ENCODE measurements at places on chromosomes 1 and 21.
A peak's percentile ranks its signal among the peaks of the same experiment; 100 is the strongest.

DNA sequence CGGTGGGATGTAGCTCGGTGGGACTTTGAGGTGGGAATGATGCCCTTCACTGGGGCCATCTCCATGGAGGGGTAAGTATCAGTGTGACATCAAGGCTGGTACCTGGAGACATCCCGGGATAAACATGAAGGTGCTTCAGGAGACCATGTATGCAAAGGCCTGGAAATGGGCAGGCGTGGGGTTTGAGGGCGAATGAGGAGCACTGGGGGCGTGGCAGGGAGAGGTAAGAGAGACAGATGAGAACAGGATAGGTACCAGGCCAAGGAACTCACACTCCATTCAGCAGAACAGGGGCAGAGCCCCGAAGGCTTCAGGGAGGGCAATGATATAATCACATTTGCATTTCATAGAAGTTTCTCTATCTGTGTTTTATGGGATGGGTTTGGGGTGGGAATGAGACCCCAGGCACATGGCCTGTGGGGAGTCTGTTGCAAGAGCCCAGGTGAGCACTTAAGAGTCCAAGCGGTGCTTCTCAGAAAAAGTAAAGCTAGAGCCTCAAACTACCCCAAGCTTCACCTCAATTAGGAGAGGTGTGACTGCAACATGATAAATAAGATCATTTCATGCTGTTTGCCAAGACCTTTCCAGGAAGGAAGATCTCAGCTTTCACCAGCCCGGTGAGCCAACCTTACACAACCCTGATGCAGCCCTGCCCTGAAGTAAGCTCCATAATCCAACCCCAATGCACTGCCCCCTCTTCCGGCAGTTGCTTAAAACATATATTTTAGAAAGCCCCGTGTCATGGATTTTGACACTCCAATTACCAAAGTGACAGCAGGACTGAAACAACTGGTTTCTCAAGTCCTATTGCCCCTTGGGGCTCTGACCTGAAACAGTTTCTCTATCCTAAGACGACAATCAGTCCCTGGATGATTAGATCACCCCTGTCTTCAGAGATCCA is 7.4 kb downstream of the S100A9 start:
- no peak for DNase-seq

DNA sequence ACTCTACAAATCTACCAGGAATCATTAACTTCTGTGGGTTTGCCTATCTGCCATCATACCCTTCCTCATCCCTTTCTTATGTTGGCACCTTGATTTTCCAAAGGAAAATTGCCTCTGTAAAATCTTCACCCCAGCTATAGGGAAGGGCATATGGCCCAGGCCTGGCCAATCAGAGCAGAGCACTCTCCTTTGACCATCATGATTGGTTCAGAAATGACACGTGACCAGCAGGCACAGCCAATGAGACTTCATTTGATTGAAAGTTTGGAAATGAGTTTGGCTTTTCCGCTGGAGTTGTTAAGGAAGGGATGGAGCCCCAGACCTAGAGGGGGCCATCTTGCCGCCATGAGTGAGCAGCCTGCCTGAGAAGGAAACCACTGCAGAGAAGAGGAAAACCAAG is 35.1 kb upstream of the IFFO2 start:
- DNase-seq: no peak

DNA sequence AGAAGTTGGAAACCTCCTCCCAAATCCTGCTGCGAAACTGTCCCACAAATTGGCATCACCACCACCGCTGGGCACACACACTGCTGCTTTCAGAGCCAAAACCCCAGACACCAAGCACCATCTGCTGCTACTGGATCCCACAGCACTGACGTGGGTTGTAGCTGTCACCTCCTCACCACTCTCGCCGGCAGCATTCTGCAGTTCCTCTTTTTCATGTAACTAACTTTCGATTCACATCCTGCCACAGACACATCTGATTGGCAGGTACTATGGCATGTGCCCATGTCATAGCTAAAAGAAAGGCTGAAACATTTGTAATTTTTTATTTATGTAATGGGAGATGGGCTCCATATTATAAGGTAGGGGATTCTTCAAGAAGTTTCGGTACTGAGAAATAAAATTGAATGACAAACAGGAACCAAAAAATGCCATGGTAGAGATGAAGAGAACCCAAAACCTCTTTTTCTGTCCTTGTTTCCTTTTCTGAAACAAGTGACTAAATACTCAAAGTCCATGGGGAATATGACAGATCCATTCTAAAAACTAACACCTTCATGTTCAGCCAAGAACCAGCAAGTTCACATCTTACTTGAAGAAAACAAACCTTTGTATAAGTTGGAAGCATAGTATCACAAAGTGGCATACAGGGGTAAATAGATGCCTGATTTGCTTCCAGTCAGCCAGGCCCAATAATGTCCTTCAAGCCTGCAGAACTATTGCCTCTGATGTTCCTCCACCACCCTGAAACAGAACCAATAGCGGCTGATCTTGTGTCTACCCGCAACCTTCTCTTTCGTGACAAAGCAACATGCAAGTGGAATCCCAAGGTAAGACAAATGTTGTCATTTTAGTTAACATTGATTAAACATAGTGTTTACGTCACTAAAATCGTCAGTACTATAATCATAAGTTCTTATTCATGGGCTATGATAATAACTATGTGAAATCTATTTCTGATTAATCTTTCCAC is 26.6 kb upstream of the RGS13 start:
- peak; percentile 20 for DNase-seq

DNA sequence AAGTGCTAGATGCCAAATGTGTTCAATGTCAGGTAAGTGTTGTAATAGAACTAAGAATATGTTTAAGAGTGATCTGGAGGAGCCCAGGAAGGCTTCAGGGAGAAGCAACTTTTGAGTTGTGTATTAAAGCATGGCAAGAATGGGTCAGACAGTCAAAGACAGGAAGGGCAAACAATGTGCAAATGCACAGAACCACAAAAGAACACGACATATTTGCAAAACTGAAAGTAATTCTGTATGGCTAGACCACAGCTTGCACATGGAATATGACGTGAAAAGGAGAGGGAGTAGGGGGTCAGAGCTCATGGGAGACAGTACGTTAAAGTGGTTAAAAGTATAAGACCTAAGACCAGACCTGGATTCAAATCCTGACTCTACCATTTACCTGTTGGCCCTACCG is 7.1 kb upstream of the SORT1 start:
- no peak for DNase-seq

- DNase-seq: no peak
These were observed 10.1 kb downstream of the TGFB2 start for GRCh38 chr1:218355278-218355677.

- no peak for DNase-seq
These were observed 801 bp downstream of the EPRS1 start for GRCh38 chr1:220045356-220046051.

- no peak for DNase-seq
These were observed 47.2 kb downstream of the TRIT1 start for GRCh38 chr1:39835935-39836594.

GRCh38 chr1:224127925-224128819 is 14.3 kb downstream of the FBXO28 start:
- no peak for DNase-seq

DNA sequence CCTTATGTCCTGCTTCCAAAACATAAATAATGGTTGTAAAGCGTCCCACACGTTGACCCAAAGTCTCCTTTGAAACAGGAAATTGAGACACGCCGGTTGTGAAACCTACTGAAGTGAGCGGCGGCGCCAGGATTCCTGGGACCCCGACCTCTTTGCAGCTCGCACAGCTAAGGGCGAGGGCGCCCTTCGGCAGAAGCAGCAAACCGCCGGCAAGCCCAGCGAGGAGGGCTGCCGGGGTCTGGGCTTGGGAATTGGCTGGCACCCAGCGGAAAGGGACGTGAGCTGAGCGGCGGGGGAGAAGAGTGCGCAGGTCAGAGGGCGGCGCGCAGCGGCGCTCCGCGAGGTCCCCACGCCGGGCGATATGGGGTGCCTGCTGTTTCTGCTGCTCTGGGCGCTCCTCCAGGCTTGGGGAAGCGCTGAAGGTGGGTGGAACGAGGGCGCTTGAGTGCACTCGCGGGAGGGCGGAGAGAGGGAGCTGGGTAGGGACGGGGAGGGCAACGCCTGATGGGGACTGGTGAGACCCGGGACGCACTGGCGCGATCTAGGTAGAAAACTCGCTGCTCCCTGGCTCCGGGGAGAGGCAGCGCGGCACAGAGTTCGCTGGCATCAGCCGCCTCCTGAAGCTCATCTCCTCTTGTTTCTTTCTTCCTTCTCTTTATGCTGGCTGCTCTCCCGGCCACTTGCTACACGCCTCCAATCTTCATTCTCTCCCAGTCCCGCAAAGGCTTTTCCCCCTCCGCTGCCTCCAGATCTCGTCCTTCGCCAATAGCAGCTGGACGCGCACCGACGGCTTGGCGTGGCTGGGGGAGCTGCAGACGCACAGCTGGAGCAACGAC is at the start of gene CD1D:
Gene CD1D, plus strand, starts transcription at position 155 of the 836 bp plus-strand sequence. Its CDS starts 207 bp downstream, at position 362.
- no peak for DNase-seq

DNA sequence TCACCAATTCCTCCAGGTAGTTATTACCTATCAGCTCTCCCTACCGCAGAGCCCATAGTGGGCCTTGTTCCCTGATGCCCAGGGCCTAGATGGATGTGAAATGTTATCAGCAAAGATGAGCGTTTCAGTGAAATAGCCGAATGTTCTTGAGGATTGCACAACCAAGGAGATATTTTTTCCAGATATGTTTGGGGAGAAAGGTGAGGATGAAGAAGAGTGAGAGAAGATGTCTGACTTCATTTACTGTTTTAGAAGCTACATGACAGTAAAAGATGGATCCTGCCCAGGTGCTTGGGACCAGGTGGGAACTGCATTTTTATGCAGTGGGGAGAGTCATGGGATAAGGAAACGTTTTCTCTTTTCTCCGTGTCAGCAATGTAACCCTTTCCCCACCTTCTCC is 231.7 kb upstream of the C1orf174 start:
- no peak for DNase-seq

DNA sequence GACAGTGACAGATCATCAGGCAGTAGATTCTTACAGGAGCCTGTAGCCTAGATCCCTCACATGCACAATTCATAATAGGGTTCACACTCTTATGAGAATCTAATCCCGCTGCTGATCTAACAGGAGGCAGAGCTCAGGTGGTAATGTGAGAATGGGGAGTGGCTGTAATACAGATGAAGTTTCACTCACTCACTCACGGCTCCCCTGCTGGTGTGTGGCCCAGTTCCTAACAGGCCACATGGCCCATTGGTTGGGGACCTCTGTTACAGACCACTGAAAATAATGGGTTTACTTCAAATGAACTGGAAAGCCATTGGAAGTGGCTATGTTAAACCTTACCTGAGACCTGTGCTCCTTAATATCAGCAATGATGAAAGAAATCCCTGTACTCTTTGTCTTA is 151.0 kb downstream of the GRIK1 start:
- no peak for DNase-seq

DNA sequence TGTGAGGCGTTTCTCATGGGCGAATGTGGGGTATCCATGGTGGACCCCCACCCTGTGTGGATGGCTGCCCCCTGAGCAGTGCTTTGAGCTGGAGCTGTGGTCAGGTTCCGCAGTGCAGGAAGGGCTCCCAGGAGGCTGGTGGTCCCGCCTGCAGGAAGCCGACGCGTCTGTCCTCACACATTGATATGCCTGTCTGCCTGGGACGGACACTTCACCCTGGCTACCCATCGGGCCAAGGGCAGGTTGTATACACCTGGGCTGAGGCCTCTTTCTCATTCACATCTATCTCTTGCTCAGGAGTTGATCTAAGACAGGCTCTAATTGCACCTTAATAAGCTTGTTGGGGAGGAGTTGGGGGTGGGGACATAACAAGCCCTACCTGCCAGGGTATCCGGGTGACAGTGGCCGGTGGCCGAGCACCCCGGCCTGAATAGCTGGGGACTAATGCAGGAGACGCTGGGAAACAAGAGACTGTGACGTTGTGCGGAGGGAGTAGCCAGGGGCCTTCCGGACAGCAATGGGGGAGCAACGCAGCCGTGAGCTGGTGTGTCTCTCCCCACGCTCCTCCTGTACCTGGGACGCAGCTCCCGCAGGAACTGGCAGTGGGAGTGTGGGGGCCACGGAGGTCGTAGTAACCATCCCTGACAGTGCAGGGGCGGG is 21.7 kb downstream of the PDXK start:
- DNase-seq: no peak

GRCh38 chr1:32997381-32997891 is 32.8 kb upstream of the RNF19B start:
- DNase-seq: no peak

DNA sequence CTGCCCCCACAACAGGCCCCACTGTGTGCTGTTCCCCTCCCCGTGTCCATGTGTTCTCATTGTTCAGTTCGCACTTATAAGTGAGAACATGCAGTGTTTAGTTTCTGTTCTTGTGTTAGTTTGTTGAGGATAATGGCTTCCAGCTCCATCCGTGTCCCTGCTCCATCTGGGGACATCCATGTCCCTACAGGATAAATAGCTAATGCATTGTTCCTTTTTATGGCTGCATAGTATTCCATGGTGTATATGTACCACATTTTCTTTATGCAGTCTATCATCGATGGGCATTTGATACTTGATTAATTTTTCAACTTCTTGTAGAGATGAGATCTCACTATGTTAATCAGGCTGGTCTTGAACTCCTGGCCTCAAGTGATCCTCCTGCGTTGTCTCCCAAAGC is 44.4 kb upstream of the RUNX1 start:
- DNase-seq: no peak

DNA sequence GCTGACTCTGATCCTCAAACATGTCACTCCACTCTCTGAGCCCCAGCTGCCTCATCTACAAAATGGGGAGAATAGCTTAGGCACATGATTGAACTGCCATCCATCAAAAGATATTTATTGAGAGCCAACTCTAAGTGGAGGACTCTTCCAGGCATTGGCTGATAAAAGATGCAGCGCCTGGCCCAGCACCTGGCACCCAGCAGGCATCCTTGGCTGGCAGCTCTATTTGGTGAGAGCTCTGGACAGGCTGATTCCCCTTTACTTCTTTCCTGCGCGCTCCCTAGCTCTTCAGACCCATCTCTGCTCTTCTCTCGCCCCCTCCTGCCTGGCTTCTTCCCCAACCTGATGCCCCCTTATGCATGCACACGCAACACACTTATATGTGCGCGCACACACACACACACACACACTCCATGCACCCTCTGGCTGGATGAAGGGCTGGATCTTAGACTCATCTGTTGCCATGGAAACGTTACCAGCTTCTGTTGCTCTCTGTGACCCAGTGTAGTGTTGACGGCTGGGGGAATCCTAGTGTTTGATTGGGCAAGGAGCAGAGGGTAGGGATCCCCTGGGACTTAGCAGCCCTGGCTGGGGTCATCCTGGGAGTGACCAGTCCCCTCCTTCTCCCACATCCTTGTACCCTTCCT is 49.3 kb downstream of the VWA5B1 start:
- DNase-seq: no peak

DNA sequence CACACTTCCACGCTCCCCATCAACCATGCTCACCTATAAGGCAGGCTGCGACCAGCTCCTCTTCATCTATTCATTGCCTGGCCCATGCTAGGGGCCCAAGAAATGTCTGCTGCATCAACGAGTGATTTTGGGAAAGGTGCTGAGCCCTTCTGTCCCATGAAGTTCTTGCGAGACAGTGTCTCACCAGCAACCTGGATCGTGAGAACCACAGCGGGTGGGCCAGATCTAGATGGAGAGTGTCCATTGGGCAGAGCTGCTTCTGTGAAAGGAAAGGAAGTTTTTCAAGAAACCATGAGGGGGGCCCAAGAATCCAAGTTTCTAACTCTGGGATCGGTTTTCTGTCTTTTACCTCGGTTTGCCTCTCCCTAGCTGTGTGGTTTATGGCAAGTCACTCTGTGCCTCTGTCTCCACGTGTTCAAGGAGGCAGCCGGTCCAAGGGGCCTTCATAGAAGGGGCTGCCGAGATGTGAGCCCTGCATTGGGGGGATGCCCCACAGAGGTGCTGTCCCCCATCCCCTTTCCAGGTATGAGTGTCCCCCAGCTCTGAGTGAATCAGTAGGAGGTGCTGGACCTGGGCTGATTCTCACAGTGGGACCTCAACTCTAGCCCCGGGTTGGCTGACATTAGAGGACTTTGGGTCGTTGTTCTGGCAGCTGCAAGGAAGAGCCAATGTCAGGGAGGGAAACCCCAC is 8.3 kb upstream of the PADI1 start:
- DNase-seq: no peak
